ENCODE measurements at places on chromosomes 13 and 19. TPM values are rescaled to one million over a fixed set of nuclear protein-coding genes. Genes with fewer than 3 reads are reported as not detected.

GRCh38 chr13:48492470-48493065 lies 40.3 kb downstream of the RCBTB2 start:
- peak overlapping the region; percentile 91 for H3K27ac ChIP-seq
- peaks cover 19% of the 10 kb centered on the region for H3K36me3 ChIP-seq
- H3K27me3 ChIP-seq, result no peaks in the 10 kb centered on the region
- DNase-seq, result peak; percentile 83
- peaks cover 68% of the 10 kb centered on the region for H3K4me1 ChIP-seq

DNA sequence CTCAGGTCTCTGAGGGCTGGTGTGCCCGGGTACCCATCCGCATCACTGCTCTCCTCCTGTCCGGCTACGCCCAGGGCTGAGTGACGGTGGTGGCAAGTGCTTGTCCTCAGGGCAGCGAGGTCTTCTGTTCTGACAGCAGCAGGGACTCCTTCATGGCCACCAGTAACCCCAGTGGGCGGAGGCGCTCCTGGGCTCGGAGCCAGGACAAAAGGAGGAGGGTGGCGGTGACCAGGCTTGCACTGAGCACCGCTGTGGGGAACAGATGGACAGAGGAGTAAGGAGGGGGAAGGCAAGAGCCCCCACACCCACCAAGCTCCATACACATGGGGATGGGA lies 5.8 kb downstream of the CD320 start:
- no peaks in the 10 kb centered on the region for H3K27me3 ChIP-seq
- peaks cover under 1% of the 10 kb centered on the region for H3K4me1 ChIP-seq
- peaks cover 20% of the 10 kb centered on the region for H3K36me3 ChIP-seq
- H3K4me3 ChIP-seq, result no peak overlapping the region
- H3K27ac ChIP-seq, result no peak overlapping the region
- no peak for DNase-seq

DNA sequence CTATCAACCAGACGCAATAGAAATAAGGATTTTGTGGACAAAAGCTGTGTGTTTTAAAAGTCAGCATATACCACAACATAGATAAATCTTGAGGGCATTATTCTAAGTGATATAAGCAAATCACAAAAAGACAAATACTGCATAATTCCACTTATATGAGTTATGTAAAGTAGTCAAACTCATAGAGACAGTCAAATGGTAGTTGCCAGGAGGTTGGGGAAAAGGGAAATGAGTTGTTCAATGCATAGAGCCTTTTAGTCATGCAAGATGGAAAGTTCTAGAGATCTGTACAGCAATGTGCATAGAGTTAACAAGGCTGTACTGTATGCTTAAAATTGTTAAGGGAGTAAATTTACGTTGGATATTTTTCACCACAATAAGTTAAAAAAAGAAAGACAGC lies 244.7 kb downstream of the DCT start:
- H3K4me3 ChIP-seq, result no peak overlapping the region
- no peaks in the 10 kb centered on the region for H3K4me1 ChIP-seq
- H3K27ac ChIP-seq, result no peak overlapping the region
- H3K27me3 ChIP-seq, result no peaks in the 10 kb centered on the region

DNA sequence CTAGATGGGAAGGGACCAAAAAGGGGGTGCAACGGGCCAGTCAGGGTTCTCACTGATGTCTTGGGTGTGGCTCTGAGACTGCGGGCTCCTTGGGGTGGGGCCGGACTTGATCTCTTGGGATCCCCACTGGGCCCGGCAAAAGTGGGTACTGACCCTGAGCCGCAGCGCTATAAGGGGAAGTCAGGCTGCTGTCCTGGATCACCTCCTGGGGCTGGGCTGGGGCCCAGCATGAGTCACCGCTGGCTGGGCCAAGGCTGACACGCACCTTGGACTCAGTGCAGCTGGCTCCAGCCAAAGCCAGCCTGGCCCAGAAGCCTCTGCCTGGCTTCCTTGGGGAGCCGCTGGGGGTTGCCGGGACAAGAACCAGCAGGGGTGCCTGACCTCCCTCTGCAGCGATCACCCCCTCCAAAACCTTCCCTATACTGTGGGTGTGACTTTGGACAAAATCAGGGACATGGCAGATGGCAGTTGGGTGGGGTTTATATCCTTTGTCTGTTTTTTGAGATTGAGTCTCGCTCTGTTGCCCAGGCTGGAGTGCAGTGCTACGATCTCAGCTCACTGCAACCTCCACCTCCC lies 617 bp upstream of the IQCN start:
- H3K4me1 ChIP-seq, result peaks cover 51% of the 10 kb centered on the region
- H3K27me3 ChIP-seq, result no peaks in the 10 kb centered on the region
- H3K4me3 ChIP-seq, result no peak overlapping the region
- H3K27ac ChIP-seq, result peak overlapping the region; percentile 58
- no peaks in the 10 kb centered on the region for H3K36me3 ChIP-seq

DNA sequence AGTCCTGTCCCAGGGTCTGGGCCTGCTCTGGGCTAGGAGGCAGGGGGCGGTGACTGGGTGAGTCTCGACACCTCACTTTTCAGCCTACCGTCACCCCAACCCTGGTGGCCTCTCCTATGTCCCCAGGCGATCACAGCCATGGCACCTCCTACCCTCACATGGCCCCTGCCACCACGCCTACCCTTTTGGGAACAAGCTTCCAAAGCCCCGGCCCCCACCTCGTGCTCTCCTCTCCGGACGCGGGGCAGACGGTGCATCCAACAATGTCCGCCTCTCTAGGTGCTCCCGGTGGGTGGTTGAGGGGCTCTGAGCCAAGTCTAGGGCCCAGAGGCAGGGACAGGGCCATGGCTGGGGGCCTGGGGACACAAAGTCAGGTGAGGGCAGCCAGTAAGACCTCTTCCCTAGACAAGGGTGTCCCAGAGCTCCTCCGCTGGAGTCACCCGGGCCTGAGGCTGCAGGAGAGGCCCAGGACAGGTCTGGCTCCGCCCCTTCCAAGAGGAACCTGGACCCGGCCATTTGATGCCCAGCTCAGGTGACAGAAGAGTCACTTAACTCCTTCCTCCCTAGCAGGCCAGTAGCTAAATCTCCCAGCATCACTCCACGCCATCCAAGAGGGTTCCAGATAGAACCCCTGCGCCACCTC lies at the start of gene SYNE4:
TSS of gene SYNE4 (minus strand) at position 478 of the 643 bp plus-strand sequence. CDS start at position 346, 132 bp downstream.
- peak within 1 kb of the TSS; percentile 46 for H3K4me3 ChIP-seq
- H3K27me3 ChIP-seq, result peaks cover 17% of the 10 kb centered on the region
- peaks cover 6% of the 10 kb centered on the region for H3K36me3 ChIP-seq
- peak within 1 kb of the TSS; percentile 53 for H3K27ac ChIP-seq
- peaks cover 19% of the 10 kb centered on the region for H3K4me1 ChIP-seq
- peak; percentile 61 for DNase-seq

GRCh38 chr13:102402290-102402689 lies 442 bp upstream of the FGF14 start:
- H3K27ac ChIP-seq, result no peak overlapping the region
- DNase-seq, result no peak
- peaks cover 62% of the 10 kb centered on the region for H3K27me3 ChIP-seq

RFX2 gene
- total RNA-seq, result 17.0 TPM

DNA sequence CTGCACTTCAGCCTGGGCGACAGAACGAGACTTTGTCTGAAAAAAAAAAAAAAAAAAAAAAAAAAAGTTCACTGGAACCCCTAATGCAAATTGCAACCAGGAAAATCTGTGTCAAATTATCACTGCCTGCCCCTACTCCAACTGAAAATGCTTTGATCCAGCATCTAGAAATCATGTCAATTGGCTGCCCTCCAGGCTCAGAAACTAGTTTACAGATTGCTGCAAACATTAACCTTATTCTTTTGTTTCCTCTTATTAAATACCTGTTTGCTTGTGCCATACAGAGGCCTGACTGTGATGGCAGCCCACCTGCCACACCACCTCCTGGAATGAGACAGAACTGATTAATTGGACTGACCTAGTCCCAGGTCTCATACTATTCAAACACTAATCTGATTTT lies 18.6 kb upstream of the AKT2 start:
- H3K4me3 ChIP-seq, result no peak overlapping the region
- H3K4me1 ChIP-seq, result no peaks in the 10 kb centered on the region
- no peak for DNase-seq
- no peaks in the 10 kb centered on the region for H3K27me3 ChIP-seq
- H3K36me3 ChIP-seq, result no peaks in the 10 kb centered on the region
- no peak overlapping the region for H3K27ac ChIP-seq

ARHGAP35 gene
- 52.6 TPM for total RNA-seq

NCCRP1 gene
- total RNA-seq, result not detected

KRI1 gene
- 20.2 TPM for total RNA-seq

DNA sequence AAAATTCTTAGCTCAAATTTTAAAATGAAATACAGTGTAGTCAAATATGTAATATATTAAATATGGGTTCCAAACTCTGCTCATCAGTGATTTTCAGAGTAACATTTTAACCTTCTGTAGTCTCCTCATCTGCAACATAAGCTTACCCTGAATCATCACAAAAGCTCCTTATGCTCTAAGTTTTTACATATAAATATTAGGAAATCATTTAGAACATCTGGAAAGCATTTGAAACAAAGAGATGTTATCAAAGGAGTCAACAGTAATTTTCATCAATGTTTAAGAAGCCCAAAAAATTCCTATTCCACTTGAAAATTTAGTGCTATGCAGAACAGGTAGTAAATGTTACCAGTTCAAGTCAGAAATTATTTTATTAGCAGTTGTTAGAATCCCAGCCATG lies 224.7 kb downstream of the DCT start:
- H3K4me3 ChIP-seq, result no peak overlapping the region
- H3K27me3 ChIP-seq, result no peaks in the 10 kb centered on the region
- DNase-seq, result no peak
- H3K27ac ChIP-seq, result no peak overlapping the region
- no peaks in the 10 kb centered on the region for H3K36me3 ChIP-seq

DNA sequence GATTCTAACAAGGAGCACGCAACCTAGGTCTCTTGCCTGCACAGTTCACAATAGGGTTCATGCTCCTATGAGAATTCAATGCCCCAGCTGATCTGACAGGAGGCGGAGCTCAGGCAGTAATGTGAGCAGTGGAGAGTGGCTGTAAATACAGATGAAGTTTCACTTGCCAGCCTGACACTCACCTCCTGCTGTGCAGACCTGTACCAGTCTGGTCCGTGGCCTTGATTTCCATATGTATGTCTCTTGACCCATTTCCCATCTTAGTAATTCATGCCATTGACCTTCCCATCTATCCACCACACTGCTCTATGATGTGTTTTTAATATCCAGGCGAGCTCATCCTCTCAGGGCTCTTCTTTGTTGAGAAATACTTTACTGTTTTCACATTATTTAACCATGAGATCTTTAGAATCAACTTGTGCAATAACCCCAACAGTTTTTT lies 95.2 kb downstream of the LRCH1 start:
- no peak for DNase-seq
- no peak overlapping the region for H3K27ac ChIP-seq
- no peaks in the 10 kb centered on the region for H3K36me3 ChIP-seq
- peaks cover 4% of the 10 kb centered on the region for H3K4me1 ChIP-seq
- no peak overlapping the region for H3K4me3 ChIP-seq
- H3K27me3 ChIP-seq, result no peaks in the 10 kb centered on the region

CABP5 gene
- total RNA-seq, result not detected

CYP2F1 gene
- 1.0 TPM for total RNA-seq

GRCh38 chr19:53537121-53537520 lies 824 bp upstream of the ZNF331 start:
- DNase-seq, result no peak
- H3K27me3 ChIP-seq, result no peaks in the 10 kb centered on the region
- H3K4me3 ChIP-seq, result peak overlapping the region; percentile 51
- no peaks in the 10 kb centered on the region for H3K36me3 ChIP-seq

B3GNT8 gene
- total RNA-seq, result 21.8 TPM

DNA sequence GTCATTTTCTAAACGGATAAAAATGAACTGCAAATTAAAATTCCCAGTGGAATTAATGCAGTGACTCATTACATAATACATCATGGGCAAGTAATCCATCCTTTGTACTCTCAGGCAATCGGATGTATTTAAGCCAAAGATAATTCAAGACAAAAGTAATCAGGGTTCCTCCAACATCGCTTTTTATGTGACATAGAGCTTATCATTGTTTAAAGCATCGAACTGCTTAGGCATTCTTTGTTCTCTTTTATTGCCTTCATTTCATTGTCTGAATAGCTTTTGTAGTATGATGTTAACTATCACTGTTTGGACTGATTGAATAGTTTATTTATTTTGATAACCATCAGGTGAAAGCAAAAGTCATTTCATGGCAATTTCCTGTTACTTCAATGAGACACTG lies 209.4 kb downstream of the ITGBL1 start:
- no peaks in the 10 kb centered on the region for H3K4me1 ChIP-seq
- no peaks in the 10 kb centered on the region for H3K36me3 ChIP-seq
- DNase-seq, result no peak
- no peaks in the 10 kb centered on the region for H3K27me3 ChIP-seq
- H3K27ac ChIP-seq, result no peak overlapping the region

DNA sequence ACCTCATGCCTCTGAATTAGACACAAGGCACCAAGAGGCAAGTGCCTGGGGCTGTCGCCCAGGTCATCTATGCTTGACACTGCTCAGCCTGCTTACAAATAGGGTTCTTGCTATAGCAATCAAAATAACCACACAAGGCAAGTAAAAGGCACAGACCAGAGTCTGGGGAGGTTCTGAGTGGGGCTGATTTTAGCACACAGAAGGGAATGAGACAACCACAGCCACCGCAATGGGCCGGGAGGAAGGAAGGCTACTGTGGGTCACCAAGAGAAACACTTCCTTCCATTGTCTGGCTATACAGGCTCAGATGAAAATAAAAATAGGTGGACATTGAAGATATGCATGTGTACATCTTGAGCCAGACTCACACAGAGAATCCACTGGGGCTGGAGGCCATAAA lies 159.1 kb downstream of the DLEU7 start:
- peak overlapping the region; percentile 49 for H3K27ac ChIP-seq
- H3K36me3 ChIP-seq, result no peaks in the 10 kb centered on the region
- H3K4me3 ChIP-seq, result no peak overlapping the region
- no peaks in the 10 kb centered on the region for H3K4me1 ChIP-seq
- DNase-seq, result no peak

ACER1 gene
- not detected for total RNA-seq

MRPL4 gene
- 37.2 TPM for total RNA-seq

LAIR2 gene
- total RNA-seq, result 1.4 TPM

GRCh38 chr13:27110056-27110746 lies 61.4 kb downstream of the USP12 start:
- no peak for DNase-seq
- H3K27me3 ChIP-seq, result no peaks in the 10 kb centered on the region
- H3K36me3 ChIP-seq, result no peaks in the 10 kb centered on the region
- no peak overlapping the region for H3K4me3 ChIP-seq
- H3K27ac ChIP-seq, result no peak overlapping the region

GRCh38 chr13:37806666-37807065 lies 62.9 kb downstream of the TRPC4 start:
- no peaks in the 10 kb centered on the region for H3K36me3 ChIP-seq
- DNase-seq, result no peak
- no peaks in the 10 kb centered on the region for H3K4me1 ChIP-seq
- H3K27ac ChIP-seq, result no peak overlapping the region

- H3K27me3 ChIP-seq, result no peaks in the 10 kb centered on the region
- H3K4me1 ChIP-seq, result no peaks in the 10 kb centered on the region
- no peak overlapping the region for H3K4me3 ChIP-seq
- no peak overlapping the region for H3K27ac ChIP-seq
- H3K36me3 ChIP-seq, result no peaks in the 10 kb centered on the region
- DNase-seq, result peak; percentile 38
Measured at GRCh38 chr13:94030415-94031119, 448.9 kb downstream of the DCT start.

- DNase-seq, result no peak
- H3K36me3 ChIP-seq, result no peaks in the 10 kb centered on the region
- H3K4me3 ChIP-seq, result no peak overlapping the region
- H3K4me1 ChIP-seq, result peaks cover 4% of the 10 kb centered on the region
- H3K27me3 ChIP-seq, result no peaks in the 10 kb centered on the region
Measured at GRCh38 chr13:28413999-28414398, 80.9 kb downstream of the FLT1 start.

SBK2 gene
- not detected for total RNA-seq

All from left lung (tissue), 14 donors.